ENCODE measurements at places on chromosomes 12 and 14. TPM values are rescaled to one million over a fixed set of nuclear protein-coding genes. Genes with fewer than 3 reads are reported as not detected.

- DNase-seq = no peak
Measured at GRCh38 chr12:82857911-82858533, 171.3 kb downstream of the TMTC2 start.

- peak; percentile 20 for DNase-seq
Measured at GRCh38 chr14:72291908-72292688, 359.9 kb downstream of the RGS6 start.

DNA sequence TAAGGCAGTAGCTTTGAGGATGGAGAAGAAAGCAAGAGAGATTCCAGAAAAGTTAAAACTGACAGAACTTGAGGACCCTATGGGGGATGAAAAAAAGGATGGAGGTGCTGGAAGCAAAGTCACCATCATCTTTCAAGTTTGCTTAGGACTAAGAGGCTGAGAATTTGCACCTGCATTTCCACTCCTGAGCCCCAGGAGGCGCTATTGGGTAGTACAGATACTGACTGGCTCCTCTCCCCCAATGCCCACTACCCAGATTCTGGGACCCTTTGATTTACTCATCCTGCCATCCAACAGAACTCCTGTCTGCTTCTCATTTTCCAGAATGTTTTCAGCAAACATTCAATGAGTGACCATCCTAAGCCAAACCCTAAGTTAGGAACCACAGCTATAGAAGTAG, 34.0 kb upstream of the CMKLR1 start:
- DNase-seq = no peak

GRCh38 chr12:108914121-108914531, 34.2 kb downstream of the DAO start:
- no peak for DNase-seq

DNA sequence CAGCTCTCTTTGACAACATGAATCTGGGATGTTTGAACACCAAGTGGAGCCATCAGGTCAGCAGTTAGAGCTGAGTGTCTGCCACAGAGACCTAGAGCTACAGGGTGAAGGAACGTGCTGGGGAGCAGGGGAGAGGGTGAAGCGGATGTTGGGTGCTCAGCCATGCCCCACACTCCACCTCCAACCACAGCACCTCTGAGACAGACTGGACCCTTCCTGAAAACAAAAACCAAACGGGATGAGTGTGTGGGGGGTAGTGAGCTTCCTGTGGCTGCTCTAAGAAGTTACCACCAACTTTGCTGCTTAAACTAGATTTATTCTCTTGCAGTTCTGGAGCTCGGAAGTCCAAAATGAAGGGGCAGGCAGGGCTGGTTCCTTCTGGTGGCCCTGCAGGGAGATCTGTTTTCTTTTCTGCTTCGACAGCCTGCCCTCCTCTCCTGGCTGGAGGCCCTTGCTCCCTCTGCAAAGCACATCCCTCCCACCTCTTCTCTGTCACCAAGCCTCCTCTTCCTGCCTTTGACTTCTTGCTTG, 5.6 kb upstream of the GOLGA3 start:
- DNase-seq = no peak

- DNase-seq = no peak
Measured at GRCh38 chr12:2439332-2440100, 355.3 kb upstream of the FKBP4 start.

- DNase-seq = no peak
Measured at GRCh38 chr14:58055497-58056010, 96.5 kb downstream of the ARMH4 start.

- no peak for DNase-seq
Measured at GRCh38 chr14:106080922-106081321, 554.5 kb downstream of the TMEM121 start.

- no peak for DNase-seq
Measured at GRCh38 chr12:26347300-26347699, 151.9 kb downstream of the SSPN start.

DNA sequence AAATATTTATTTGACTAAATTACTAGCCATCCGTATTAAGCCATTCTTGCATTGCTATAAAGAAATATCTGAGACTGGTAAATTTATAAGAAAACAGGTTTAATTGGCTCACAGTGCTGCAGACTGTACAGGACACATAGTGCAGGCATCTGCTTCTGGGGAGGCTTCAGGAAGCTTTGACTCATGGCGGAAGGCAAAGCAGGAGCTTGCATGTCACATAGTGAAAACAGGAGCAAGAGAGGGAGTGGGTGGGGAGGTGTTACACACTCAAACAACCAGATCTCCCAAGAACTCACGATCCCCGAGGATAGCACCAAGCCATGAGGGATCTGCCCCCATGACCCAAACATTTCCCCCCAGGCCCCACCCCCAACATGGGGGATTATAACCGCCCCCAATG, 26.7 kb upstream of the RAB21 start:
- no peak for DNase-seq

GRCh38 chr12:64991121-64991611, 129.9 kb downstream of the WIF1 start:
- DNase-seq = no peak

DNA sequence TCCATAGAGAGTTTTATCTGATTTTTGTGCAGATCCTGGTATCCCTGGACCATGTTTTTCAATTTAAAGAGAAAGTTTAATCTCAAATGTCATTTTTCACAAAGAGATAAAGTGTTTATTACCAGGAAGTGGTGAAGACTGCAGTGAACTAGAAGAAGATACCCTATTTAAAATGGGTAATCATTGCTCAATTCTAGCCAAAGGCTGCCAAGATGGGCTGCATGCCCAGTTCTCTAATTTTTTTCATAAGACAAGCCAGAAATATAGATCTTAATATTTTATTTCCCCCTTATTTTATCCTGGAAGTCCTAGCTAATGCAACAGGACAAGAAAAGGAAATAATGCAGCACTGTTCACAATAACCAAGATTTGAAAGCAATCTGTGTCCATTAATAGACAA, 343.5 kb downstream of the PCNX1 start:
- no peak for DNase-seq

GRCh38 chr12:88895634-88896033, 315.4 kb upstream of the KITLG start:
- DNase-seq = no peak

GRCh38 chr12:18689771-18690170, 48.0 kb downstream of the PLCZ1 start:
- DNase-seq = no peak

- peak; percentile 8 for DNase-seq
Measured at GRCh38 chr12:96108321-96108720, 72.9 kb upstream of the LTA4H start.

Gene CAPZA3
- not detected for polyA plus RNA-seq

Gene ACOT4
- polyA plus RNA-seq = not detected

Gene TAS2R14
- polyA plus RNA-seq = 1.3 TPM

Gene ACRBP
- 6.7 TPM for polyA plus RNA-seq

Gene PARPBP
- polyA plus RNA-seq = 29.6 TPM

Gene R3HDM2
- polyA plus RNA-seq = 10.6 TPM

Gene MYF6
- polyA plus RNA-seq = not detected

Gene LAG3
- polyA plus RNA-seq = 0.07 TPM

All from K562 (cell line).